Progenitor cell of endocrine pancreas (in vitro differentiated cells): ENCODE measurements at places on chromosomes 16 and 17. TPM values are rescaled to one million over a fixed set of nuclear protein-coding genes. Genes with fewer than 3 reads are reported as not detected.

NPIPA5 gene
- 5.3 and 8.5 TPM in 2 replicates for total RNA-seq

DNA sequence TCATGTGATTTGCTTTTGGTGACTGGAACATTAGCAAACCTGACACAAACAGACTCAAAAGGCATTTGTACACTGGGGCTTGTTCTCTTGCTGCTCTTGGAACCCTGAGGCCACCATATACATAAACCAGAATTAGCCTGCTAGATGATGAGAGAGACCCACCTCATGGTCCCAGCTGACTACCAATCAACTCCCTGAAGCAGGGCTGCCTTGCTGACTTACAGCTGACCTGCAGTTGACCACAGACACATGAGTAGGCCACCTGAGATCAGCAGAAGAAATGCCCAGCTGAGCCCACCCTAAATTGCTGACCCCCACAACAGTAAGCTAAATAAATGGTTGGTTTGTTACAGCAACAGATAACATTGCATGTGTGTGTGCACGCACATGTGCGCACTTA is 28.7 kb downstream of the BRIP1 start:
- no peaks in the 10 kb centered on the region for H3K4me1 ChIP-seq
- H3K27me3 ChIP-seq: no peaks in the 10 kb centered on the region
- no peak overlapping the region for H3K27ac ChIP-seq

CBX8 gene
- 21.7 and 23.1 TPM in 2 replicates for total RNA-seq

PRKCA gene
- total RNA-seq: 14.7 and 16.4 TPM in 2 replicates

- DNase-seq: no peak
- peak overlapping the region; percentile 33 for H3K4me3 ChIP-seq
- no peak overlapping the region for H3K27ac ChIP-seq
- peaks cover 1% of the 10 kb centered on the region for H3K36me3 ChIP-seq
Measured at GRCh38 chr16:67394155-67395104, 1.1 kb upstream of the TPPP3 start.

CDRT15 gene
- not detected in 2 replicates for total RNA-seq

DNA sequence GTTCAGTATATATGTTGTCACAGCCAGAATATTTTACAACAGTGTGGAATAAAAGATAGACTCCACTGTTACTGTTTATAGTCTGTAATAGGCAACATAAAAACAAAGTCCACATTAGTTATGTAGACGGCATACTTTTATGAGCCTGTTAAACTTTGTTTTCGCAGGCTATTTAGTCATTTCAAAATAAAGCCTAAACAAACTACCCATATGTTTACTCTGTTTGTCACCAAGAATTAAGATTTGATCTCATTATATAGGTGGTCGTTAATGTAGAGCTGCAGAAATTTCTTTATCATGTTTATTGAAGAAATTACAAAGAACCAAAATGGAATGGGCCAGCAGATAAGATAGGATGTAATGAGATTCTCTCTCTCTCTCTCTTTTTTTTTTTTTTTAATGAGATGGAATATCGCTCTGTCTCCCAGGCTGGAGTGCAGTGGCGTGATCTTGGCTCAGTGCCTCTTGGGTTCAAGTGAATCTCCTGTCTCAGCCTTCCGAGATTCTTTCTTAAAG is 943.8 kb upstream of the SOX9 start:
- DNase-seq: no peak
- H3K27ac ChIP-seq: no peak overlapping the region
- no peak overlapping the region for H3K4me3 ChIP-seq
- no peaks in the 10 kb centered on the region for H3K36me3 ChIP-seq
- peaks cover 12% of the 10 kb centered on the region for H3K27me3 ChIP-seq

- peaks cover 11% of the 10 kb centered on the region for H3K36me3 ChIP-seq
- no peak overlapping the region for H3K4me3 ChIP-seq
- DNase-seq: no peak
- no peaks in the 10 kb centered on the region for H3K4me1 ChIP-seq
- H3K27me3 ChIP-seq: no peaks in the 10 kb centered on the region
Measured at GRCh38 chr16:87375426-87376135, 8.0 kb downstream of the FBXO31 start.

COG8 gene
- total RNA-seq: 55.2 and 58.6 TPM in 2 replicates

GRCh38 chr17:58280480-58281217 is at the start of gene MPO:
MPO (minus strand) TSS chr17:58280935; CDS start chr17:58280758, 177 bp downstream.
- no peak within 1 kb of the TSS for H3K4me3 ChIP-seq
- no peak within 1 kb of the TSS for H3K27ac ChIP-seq
- no peak for DNase-seq
- peaks cover 43% of the 10 kb centered on the region for H3K27me3 ChIP-seq
- H3K36me3 ChIP-seq: no peaks in the 10 kb centered on the region
- no peaks in the 10 kb centered on the region for H3K4me1 ChIP-seq

DNA sequence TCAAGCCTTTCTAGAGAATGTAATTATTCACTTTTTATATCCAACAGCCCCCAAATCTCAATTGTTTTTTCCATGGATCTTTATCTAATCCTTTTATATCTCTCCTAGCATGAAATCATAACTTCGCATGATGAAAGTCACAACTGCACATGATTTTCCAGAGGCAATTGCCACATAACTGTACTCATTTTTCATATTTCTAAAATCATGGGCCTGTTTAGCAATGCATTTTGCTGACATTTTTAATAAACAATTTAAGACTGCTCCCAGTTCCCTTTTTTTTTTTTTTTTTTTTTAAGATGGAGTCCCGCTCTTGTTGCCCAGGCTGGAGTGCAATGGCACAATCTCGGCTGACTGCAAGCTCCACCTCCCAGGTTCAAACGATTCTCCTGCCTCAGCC is 83.5 kb downstream of the VMP1 start:
- H3K27me3 ChIP-seq: no peaks in the 10 kb centered on the region
- no peak overlapping the region for H3K4me3 ChIP-seq
- no peak for DNase-seq
- H3K36me3 ChIP-seq: peaks cover 6% of the 10 kb centered on the region
- H3K4me1 ChIP-seq: peaks cover 22% of the 10 kb centered on the region

- H3K4me3 ChIP-seq: no peak overlapping the region
- no peak for DNase-seq
- H3K27me3 ChIP-seq: no peaks in the 10 kb centered on the region
Measured at GRCh38 chr16:56246051-56246817, 54.9 kb downstream of the GNAO1 start.

GRCh38 chr16:20952139-20952920 is 51.8 kb downstream of the LYRM1 start:
- no peaks in the 10 kb centered on the region for H3K36me3 ChIP-seq
- H3K4me3 ChIP-seq: no peak overlapping the region
- DNase-seq: no peak

DNA sequence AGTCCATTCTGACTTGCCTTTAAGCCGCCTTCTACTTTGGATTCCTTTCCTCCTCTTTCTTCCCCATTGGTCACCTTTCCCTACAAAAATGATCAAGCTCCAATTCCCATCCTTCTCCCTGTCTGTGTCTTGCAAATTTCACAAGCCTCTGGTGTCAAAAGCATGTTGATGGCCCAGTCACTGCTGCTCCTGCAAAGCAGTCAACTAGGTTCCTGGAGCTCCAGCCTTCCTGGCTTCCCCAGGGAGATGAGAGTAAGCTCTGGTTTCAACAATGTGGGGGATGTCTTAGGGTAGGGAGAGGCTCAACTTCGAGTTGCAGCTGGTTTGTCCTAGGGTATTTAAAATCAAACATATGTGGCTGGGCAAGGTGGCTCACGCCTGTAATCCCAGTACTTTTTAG is 36.1 kb upstream of the HELZ start:
- H3K27ac ChIP-seq: no peak overlapping the region
- H3K4me3 ChIP-seq: no peak overlapping the region
- H3K4me1 ChIP-seq: no peaks in the 10 kb centered on the region
- no peaks in the 10 kb centered on the region for H3K36me3 ChIP-seq
- DNase-seq: no peak

DNA sequence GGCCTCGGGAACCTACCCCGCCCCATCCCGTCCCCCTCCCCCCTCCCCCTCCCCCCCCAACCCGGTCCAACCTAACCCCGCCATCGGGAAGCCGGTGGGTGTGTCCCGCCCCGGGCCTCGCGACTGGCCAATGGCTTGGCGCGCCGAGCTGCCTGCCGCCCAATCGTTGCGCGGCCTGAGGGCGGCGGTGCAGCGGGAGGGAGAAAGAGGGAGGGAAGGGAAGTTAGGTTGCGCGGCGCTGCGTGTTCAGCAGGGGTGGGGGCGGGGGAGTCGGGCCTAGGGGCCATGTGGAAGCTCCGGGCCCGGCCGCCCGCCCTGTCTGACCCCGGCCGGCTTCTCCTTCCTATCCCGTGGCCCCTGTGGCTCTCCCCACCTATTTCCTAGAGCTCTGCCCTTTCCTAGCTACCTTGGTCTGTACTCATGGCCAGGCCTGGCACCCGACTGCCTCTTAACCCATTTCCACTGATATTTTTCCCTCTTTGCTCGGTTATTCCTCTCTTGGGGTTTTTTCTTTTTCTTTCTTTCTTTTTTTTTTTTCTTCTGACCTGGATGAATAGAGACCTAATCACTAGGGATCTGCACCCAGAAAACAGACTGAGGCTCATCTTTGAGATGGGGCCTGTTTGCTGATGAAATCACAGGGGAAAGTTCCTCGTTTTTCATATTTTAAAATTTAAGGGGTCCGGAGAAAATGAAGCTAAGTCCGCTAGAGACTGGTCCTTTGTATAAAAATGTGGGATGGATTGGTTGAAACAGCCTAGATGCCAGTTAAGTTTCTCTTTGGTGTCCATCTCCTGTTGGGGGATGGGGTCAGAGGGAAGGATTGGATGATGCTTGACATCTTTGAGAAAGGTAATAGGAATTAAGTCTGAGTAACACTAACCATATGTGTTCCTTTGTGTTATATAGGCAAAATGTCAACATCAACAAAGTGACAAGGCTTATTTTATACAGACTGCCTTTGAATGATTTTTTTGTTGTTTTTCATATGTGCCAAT is 1.1 kb downstream of the KPNB1 start:
- H3K4me3 ChIP-seq: peak overlapping the region; percentile 80
- H3K27me3 ChIP-seq: no peaks in the 10 kb centered on the region
- peaks cover 43% of the 10 kb centered on the region for H3K4me1 ChIP-seq
- H3K27ac ChIP-seq: peak overlapping the region; percentile 92
- peak; percentile 86 for DNase-seq

DNA sequence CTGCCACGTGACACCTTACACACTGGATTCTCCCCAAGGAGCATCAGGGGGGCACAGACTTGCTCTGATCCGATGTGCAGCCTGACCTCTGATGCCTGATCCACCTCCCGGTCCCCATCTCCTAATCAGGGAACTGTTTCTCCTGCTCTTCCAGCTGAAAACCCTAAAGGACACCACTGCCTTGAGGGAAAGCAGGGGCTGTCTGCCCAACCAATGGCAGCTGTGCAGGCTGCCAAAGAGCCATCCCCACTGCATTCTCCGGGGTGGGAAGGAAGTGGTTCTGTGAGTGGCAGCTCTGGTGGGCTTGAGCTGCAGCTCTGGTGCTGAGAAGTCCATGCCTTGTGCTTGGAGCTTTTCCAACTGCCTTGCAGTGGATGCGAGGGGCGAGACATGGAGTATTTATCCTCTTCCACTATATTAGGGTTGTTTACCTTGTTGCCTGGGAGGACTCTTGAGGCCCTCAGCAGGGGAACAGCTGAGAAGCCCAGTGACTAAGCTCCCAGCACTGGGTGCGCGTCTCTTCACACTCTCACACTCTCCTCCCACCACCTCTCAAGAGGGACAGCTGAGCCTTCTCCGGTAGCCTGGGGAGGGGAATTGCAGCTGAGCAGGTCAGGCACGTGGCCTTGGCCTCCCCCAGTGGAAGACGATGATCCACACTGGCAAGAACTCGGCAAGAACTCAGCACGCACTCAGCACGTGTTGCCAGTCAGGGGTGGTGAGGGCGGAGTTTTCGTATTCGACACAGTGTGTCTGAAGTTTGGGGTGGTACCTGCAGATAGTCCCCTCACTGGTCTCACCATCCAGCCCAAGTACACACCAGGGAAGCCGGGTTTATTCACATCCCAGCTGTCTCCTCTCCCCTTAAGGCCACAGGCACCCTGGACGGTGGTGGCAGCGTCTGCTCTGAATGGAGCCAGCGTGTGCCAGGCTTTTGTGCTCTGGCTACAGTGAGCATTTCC is 21.1 kb upstream of the SPATA32 start:
- no peaks in the 10 kb centered on the region for H3K27me3 ChIP-seq
- no peak for DNase-seq
- H3K36me3 ChIP-seq: peaks cover 14% of the 10 kb centered on the region
- H3K4me3 ChIP-seq: no peak overlapping the region

HYDIN gene
- 21.7 and 25.7 TPM in 2 replicates for total RNA-seq

PARN gene
- total RNA-seq: 31.4 and 32.3 TPM in 2 replicates

DNA sequence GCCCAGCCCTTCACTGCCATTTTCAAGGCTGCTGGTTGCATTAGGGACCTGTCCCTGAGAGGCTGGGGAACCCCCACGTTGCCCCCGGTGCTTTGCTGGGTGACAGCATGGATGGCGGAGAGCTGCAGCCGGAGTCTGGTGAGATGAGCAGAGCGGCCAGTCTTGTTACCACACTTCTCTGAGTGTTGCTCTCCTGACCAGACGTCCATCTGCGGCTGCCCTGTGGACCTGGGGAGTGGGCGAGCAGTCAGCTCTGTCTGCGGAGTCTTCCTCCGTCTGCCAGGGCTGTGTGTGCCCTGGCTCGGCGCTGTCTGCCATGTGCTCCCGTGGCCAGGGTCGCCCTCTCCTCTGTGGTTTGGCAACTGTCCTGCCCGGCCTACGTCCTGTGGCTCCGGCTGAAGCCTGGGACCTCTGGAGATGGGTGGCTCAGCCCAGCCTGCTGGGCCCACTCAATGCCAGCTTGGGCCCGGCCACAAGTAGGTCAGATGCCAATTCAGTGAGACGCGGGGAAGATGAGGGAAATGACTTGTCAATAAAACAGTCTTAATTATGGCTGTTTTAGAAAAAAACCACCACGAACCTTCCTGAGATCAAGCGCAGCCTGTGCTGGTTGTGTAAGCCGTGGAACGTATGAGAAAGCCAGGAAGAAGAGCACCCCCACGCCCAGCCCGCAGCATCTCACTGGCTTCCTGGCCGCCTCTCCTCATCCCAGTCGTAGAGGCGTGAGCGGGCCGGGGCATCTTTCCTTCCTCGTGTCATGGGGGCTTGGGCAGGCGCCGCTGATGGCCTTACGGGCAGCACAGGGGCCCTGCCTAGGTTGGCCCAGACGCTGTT is 7.9 kb downstream of the KCTD5 start:
- no peaks in the 10 kb centered on the region for H3K4me1 ChIP-seq
- no peak overlapping the region for H3K4me3 ChIP-seq
- no peak for DNase-seq
- no peaks in the 10 kb centered on the region for H3K36me3 ChIP-seq
- H3K27ac ChIP-seq: no peak overlapping the region
- no peaks in the 10 kb centered on the region for H3K27me3 ChIP-seq
